ENCODE measurements at places on chromosomes 5 and 9.

DNA sequence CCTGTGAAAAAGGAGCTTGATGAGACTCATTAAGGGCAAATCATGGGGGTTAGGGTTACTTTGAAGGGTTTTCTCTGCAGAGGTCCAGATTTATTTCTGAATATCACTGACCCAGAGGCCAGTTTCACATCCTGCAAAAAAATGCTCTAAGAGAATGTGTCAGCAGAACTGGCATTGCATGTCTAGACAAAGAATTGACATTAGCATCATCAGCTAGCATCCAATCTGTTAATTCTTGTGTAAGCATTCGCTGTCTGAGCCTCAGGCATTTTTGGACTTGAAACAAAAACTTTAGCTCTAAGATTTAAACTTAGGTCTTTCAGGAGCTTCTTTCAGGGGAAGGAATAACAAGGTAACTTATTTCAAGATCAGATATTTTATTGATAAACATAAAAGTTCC, 187.9 kb upstream of the ELL2 start:
- DNase-seq: no peak

- DNase-seq: no peak
Measured at GRCh38 chr5:57845025-57845424, 362.4 kb upstream of the ACTBL2 start.

GRCh38 chr9:28598408-28598807, 1025.1 kb upstream of the C9orf72 start:
- DNase-seq: no peak

- DNase-seq: no peak
Measured at GRCh38 chr9:29668732-29669131, 2095.5 kb upstream of the C9orf72 start.

- no peak for DNase-seq
Measured at GRCh38 chr9:37908698-37909186, 4.8 kb upstream of the SLC25A51 start.

DNA sequence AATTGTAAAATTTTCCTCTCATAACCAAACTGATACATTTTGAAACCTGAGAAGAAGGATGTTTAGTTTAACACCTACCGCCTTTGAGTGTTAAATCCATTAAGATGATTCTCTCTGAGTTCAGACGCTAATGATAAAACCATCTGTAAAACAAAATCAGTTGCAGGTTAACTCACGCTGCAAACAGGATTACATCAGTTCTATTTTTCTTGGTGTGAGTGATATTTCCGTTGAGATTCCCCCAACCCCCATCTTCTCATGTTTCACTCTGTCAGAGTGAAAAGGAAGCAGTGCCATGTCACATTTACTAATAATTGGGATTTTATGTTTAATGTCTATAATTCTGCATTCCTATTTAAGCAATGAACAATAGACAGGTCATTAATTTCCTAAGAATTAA, 146.5 kb downstream of the FANCC start:
- DNase-seq: no peak

DNA sequence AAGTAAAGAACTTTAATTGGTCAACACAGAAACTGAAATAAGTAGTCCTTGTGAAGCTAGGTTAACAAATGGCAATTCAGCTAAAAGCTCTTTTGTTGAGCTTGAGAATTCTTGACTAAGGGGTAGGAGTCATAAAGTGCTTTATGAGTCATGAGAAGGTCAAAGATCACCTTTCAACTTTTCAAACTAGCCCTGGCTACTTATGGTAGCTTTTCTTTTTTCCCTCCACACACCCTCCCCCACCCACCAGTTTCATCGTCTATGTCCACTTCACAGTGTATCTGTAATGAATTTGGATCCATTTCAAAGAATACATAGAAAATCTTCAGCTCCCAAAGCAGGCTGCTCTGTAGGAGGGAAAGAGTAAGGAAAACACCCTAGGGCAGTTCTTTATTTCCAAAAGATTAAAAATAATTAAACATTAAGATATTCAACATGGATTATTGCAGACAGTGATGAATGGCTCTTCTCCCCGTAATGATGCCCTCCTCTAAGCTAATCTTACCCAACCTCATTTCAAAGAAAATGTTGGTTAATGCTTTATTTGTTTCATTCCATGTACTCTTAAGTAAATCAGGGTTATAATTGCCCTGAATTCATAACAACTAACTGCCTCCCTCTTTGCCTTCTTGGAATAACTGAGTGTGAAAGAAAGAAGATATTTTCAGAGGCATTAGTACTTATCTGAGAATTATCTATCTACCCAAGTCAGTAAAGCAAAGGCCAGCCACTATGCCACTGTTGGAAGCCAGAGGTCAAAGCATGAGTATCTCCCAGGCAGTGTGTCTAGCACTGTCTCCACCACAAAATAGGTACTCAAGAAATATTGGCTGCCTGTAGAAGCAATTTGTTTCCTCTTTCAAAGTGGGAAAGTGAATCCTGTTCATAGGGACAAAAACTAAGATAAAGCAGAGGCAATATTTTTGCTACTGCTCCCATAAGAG, 290.6 kb downstream of the PIK3R1 start:
- DNase-seq: no peak

Measured in activated T-helper 9 cell treated with anti-CD3 and anti-CD28 coated beads, Interleukin-2, amount 50 U/mL, for 16 hours (primary cell).